ENCODE measurements at places on chromosomes 7 and 10.
A peak's percentile ranks its signal among the peaks of the same experiment; 100 is the strongest.

DNA sequence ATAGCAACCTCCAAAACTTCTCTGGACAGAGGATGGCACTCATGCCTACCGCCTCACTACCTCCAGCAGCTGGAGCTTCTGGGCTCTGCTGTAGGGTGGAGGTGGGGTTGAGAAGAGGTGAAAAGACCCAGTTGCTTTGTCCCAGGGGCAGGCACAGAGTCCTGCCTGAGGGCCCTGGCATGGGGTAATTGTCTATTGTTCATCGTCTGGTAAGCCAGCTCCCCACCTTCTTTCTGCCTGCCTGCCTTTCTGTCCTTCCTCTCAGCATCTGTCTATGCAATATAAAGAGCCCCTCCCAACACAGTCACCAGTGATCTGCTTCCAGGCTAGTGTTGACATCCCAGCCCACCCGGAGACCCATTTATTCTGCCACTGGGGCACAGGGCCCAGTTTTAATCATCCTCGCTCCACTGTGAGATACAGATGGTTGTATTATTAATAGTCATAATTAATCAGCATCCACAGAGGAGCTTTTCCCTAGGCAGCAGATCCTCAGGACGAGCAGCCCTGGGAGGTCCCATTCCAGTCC, 39.0 kb downstream of the ZMIZ1 start:
- DNase-seq = no peak

DNA sequence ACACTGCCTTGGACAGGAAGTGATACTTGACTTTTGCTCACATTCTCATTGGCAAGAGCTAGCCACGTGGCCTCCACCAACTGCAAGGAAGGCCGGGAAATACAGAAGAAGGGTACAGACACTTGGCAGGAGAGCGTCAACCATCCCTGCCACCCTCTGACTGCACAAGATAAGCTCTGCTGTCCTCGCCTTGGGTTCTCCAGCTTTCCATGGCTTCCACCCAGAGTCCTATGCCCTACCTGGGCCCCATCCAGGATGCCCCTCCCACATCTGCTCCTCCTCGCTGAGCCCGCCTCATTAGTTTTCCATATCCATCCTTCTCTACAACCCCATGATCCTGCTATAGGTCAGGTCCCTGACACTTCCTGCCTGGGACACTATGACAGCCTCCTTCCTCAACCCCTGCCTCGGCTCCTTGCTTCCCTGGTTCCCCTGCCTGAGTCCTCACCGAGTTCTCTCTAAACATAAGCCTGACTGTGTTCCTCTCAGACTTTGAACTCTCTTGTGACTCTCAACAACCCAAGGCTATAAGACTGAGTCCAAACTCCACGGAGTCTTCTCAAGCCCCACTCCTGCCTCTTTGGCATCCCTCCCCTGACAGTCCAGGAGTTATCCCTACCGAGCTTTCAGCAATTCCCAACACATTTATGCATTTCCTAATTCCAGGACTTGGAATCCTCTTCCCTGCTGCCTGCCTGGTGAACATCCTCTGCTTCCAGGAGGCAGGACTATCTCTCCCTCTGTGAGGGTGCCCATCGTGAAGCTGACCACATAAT, 23.2 kb upstream of the GDF10 start:
- DNase-seq = no peak

GRCh38 chr10:60729106-60729505, 49.2 kb upstream of the CDK1 start:
- no peak for DNase-seq

GRCh38 chr7:101395376-101395775, 32.7 kb downstream of the COL26A1 start:
- no peak for DNase-seq

- no peak for DNase-seq
These were observed 328.6 kb upstream of the COBL start for GRCh38 chr7:51645255-51645654.

- DNase-seq = no peak
These were observed 52.6 kb downstream of the TMEM209 start for GRCh38 chr7:130152493-130153210.

- no peak for DNase-seq
These were observed 44.7 kb downstream of the ABLIM1 start for GRCh38 chr10:114613237-114613979.

GRCh38 chr7:156778201-156778600, 114.8 kb downstream of the LMBR1 start:
- DNase-seq = no peak

DNA sequence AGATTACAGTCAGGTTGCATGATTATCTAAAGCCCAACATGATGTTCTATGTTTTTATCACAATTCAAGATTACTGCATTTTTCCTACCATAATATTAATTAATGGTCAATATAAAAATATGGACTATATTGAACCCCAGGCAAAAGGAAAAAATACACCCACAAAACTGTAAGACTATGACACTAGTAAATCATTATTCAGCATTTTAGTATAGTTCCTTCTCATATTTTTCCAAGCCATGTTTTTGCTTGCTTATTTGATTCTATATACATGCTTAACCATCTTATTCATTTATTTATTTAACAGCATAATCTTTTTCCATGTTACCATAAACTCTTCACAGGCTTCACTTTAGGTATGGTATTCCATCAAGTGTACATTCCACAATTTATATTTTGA, 101.6 kb downstream of the IMMP2L start:
- DNase-seq = no peak

- no peak for DNase-seq
These were observed at the start of gene PPP1R17 for GRCh38 chr7:31687024-31687748. PPP1R17 (plus strand) TSS chr7:31687215; CDS start chr7:31692442, 5,227 bp downstream.

GRCh38 chr10:97401455-97401919, 347 bp upstream of the RRP12 start:
- no peak for DNase-seq

DNA sequence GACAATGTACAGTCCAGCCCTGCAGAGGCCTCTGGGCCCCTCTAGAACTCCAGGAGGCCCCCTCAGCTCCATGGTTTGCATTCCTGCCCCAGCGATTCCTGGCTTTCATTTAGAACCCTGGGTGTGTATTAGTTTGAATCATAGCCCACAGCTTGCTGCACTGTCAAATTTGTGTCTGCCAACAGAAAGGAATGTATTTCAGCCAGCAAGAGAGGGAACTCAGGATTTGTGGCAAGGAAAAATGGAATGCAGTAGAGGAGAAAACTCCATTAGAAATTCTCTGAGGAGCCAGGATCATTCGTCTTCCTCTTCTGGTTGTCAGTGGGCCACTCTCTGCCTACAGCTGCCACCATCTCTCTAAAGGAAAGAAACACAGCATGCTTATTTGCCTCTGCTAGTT, 27.9 kb upstream of the WDR11 start:
- DNase-seq = no peak

- no peak for DNase-seq
These were observed 132.2 kb downstream of the VIPR2 start for GRCh38 chr7:159012353-159013069.

DNA sequence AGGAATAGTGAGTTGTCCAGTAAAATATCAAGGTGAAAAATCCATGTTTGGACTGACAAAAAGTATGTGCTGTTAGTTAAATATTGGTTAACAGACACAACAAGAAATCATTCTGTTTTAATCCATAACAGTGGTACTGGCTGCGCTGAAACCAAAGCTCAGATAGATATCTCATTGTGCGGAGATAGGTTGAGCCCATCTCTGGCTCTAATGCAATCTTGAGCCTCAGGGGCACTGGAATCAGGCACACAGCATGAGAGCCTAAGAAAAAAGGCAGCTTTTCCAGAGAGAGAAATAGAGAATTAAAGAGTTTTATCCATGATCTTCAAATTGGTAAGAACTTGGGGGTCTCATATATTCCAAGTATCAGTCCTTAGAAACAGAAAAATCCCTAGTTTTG, 373.7 kb downstream of the HPSE2 start:
- DNase-seq = no peak

- no peak for DNase-seq
These were observed 60.8 kb upstream of the HABP2 start for GRCh38 chr10:113491967-113492565.

- peak; percentile 15 for DNase-seq
These were observed 84.0 kb downstream of the NRBF2 start for GRCh38 chr10:63217120-63217605.

DNA sequence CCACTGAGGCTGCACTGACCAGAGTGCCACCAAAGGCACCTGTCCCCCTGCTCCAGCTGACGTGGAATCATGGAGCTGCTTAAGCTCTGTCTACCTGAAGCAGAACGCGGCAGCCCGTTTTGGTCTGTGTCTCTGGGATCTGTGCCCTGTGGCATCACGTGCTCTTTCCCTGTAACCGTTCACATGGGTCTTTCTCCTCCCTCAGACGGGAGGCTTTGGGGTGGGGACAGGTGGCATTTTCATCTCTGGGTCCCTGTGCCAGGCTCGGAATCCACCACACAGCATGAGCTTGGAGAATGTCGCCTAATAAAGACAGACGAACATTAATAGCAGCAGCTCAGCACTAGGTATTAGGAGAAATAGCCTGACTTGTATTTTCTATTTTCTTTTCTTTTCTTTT, 1.6 kb upstream of the ADAP1 start:
- no peak for DNase-seq

- no peak for DNase-seq
These were observed 107.2 kb downstream of the FGFR2 start for GRCh38 chr10:121490871-121491519.

DNA sequence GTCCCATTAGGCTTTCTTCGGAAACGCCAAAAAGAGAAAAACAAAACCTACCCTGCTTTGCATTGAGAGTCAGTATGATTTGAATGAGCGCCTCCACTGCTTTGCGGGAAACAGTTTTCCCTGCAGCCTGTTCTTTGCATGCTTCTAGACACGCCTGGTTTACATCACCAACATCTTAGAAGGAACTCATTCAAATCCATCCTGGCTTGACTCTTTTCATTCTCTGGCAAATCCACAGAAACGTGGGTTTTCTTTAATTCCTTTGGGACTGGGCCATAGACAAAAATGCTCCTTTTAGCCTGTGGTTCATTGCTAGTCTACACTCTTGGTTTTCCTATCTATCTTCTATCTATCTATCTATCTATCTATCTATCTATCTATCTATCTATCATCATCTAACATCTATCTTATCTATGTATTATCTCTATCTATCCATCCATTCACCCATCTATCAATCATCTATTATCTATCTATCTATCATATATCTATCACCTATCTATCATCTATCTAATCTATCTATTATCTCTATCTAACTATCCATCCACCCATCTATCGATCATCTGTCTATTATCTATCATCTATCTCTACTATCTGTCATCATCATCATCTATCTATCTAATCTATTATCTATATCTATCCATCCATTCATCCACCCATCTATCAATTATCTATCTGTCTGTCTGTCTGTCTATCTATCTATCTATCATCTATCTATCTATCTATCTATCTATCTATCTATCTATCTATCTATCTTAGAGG, 68.3 kb downstream of the GATA3 start:
- DNase-seq = no peak

- DNase-seq = no peak
These were observed 38.6 kb upstream of the MET start for GRCh38 chr7:116633131-116633988.

- peak; percentile 76 for DNase-seq
These were observed 43.2 kb downstream of the ASB13 start for GRCh38 chr10:5623081-5623748.

- no peak for DNase-seq
These were observed 1.2 kb upstream of the TBRG4 start for GRCh38 chr7:45112648-45113047.

GRCh38 chr7:151415375-151416105, 5.7 kb upstream of the WDR86 start:
- no peak for DNase-seq

DNA sequence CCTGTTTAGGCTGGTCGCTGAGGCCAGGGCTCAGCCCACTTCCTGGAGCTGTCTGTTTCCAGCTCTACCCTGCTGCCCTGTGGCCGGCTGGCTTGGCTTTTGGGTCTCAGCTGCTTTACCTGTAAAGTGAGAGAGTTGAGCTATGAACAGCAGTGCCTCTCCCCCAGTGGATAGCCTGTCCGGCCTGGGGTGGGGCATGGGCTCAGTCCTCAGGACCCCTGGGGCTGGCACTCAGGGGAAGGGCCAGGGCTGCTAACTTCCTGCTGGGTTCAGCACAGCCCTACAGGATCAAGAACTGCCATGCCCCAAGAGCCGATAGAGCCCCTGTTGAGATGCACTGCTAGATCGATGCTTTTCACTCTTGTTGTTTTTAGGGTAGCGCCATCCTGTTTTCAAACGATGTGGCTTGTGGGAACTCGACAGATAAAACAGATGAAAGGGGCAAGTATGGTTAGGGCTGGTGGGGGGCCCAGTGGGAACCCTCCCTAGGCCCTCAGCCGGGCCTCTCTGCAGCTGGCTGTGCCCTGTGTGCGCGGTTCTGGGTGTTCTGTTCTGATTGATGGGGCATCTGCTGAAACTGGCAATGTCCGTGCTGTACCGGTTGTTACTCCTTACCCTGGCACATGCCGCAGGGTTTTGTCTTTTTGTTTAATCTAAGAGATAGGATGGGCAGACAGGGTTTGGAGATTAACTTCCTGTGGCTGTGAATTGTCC, 10.0 kb upstream of the SFRP5 start:
- no peak for DNase-seq

GRCh38 chr7:124783271-124783670, 17.7 kb upstream of the GPR37 start:
- DNase-seq = no peak

DNA sequence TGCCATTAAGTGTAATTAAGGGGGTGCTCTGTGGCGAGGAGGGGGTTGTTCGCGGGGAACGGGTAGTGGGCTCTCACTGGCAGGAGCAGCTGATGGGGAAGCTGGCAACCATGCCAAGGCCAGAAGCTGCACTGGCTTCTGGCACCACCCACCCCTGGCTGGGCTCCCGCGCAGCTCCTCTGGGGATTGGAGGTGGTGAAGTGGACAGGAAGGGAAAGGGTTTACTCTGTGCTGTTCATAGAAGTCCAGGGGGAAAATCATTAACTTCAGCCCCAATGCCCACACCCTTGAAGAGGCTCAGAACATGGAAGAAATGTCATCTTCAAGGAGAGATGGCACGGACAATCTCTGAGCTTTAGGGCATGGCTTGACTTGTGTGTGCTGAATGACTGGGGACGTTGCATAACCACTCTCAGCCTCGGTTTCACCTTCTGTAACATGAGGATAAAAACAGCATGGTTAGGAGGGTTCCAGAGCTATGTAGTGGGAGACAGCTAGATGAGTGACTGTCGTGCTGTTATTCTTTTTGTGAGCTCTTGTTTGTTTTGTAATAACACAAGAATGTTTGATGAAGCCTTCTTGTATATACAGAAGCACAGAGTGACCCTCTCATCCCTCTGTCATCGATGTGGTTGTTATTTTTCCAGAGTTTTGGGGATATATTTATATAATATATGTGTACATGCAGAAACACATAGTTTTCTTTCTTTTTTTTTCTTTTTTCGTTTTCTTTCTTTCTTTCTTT, 29.9 kb downstream of the KAZALD1 start:
- no peak for DNase-seq

- DNase-seq = no peak
These were observed 396.1 kb upstream of the KLF6 start for GRCh38 chr10:4181081-4181480.

Data from H54 (cell line).